ENCODE measurements at places on chromosomes 12 and 14. TPM values are rescaled to one million over a fixed set of nuclear protein-coding genes. Genes with fewer than 3 reads are reported as not detected.
A peak's percentile ranks its signal among the peaks of the same experiment; 100 is the strongest.

The TSPAN19 gene
- total RNA-seq: not detected

GRCh38 chr12:95852133-95852532 lies 6.6 kb upstream of the SNRPF start:
- no peak for DNase-seq

DNA sequence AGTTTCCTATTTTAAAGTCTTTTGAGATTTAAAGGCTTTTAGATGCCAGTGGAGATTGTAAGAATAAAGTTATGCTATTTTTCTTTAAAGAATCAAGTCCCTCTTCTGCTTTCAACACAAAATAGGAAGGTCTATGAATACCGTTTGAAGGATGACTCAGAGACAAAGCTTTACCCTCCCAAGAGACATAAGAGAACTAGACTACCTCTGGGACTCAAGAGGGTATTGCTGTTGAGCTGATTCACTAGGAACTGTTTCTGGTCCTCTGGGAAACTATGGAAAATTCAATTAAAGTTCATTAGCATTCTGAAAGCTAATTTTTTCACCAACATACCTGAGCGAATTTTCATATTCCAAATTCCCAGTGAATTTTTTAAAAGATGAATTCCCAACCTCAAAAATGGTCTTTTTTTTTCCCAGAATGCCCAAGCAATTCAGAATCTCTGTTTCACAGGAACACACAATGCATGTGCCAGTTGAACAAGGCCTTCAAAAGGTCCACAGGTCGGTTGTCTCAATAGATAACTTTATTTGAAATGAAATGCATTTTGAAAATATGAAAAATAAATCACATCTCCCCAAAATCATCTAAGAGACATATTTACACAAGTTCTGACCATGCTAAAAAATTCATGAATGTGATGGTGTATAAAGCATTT lies 6.5 kb downstream of the PHLDA1 start:
- no peak for DNase-seq

GRCh38 chr12:132021031-132021871 lies 71.5 kb downstream of the EP400 start:
- no peak for DNase-seq

GRCh38 chr12:8860165-8860961 lies 37.9 kb downstream of the A2ML1 start:
- peak; percentile 18 for DNase-seq

All from activated T-cell treated with anti-CD3 and anti-CD28 coated beads, Interleukin-2, amount 50 U/mL, for 4 hours (primary cell).